ENCODE measurements at places on chromosomes 2 and 18.

DNA sequence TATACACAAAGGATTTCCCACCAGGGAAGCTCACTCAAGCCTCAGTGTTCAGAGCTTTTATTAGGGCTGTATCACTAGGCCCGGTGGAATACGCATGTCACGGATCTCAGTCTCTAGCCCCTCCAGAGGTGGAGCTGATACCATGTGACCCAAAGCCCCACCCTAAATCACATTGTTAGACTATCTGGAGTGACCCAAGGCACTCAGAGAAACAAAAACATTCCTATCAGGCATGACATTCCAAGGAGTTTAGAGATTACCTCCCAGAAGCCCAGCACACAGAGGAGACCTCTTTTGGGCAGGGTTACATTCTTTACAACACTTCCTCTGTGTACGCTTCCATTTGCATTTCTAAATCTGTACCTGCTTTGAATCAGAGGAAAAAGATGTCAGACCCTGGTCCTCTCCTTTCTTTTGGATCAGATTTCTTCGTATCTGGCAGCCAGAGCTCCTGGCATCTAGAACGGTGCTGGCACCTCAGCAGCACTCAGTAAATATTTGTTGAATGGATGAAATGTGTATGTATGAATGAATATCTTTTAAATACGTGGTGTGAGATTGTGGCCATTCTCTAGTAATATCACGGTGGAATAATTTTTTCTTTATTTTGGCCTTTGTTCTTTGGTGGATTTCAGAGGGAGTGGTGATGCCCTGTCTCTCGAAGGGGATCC is 37.7 kb upstream of the SMAD2 start:
- no peak for DNase-seq

DNA sequence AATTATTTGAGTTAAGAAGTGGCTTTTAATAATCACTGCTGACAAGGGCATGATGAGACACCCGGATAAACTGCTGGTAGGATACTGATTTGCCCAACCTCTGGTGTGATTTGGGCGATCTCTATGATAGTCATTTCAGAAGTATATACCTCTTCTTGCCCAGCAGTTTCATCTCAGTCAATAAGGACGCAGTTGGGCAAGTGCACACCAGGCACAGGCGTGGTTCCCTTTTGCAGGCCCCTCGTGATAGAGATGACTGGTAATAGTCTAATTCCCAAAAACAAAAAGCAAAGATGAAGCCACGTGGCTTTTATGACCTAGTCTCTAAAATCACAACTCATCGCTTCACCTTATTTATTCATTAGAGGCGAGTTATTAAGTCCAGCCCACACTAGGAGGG is 246.4 kb downstream of the PRKCE start:
- no peak for DNase-seq

DNA sequence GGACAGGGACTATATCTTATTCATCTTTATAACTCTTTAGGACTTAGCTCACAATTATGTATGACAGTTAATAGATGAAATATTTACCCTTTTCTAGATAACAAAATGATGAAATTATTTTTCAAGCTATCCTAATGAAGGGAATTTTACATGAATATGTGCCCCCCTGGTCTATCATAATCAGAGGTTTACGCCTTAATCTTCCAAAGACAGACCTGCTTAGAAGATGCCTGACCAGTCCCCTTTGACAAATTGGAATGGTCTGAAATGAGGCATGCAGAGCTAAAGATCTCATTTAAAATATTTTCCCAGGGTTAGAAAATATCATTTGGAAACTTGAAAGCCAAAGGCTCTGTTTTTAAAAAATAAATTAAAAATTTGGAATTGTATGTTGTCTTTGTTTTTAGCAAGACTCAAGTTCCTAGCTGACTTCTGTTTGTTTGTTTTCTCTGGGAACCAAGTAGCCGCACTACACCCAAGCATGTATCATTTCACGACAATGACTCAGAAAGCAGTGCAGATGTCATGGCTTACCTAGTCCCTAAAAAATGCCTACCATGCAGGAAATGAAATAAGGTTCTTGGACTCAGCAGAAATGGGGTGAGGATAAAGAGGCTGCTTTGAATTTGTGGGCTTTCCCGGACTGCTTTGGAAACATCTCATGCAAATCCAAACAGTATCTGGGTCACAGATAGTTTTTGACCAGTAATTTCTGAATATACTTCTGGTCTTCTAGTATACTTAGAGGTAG is 162.1 kb downstream of the ZEB2 start:
- DNase-seq = no peak

- no peak for DNase-seq
Observed at GRCh38 chr2:3001615-3002560, 375.7 kb downstream of the EIPR1 start.

GRCh38 chr2:185208261-185208660 is 530.3 kb upstream of the FSIP2 start:
- DNase-seq = no peak

DNA sequence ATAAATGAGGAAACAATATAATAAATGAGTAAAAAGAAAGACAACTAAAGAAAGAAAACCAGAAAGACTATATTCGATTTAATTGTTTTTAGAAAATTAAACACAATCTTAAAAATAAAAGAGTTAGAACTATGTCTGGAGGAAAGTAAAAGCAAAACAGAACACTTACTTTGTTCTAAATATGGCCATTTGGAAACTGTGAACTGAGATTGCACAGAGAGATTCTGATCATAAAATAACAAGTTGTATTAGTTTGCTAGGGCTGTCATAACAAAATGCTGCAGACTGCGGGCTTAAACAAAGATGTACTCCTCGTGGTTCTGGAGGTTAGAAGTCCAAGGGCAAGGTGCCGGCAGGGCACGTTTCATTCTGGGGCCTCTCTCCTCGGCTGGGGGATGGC is 128.1 kb upstream of the AQP4 start:
- no peak for DNase-seq

DNA sequence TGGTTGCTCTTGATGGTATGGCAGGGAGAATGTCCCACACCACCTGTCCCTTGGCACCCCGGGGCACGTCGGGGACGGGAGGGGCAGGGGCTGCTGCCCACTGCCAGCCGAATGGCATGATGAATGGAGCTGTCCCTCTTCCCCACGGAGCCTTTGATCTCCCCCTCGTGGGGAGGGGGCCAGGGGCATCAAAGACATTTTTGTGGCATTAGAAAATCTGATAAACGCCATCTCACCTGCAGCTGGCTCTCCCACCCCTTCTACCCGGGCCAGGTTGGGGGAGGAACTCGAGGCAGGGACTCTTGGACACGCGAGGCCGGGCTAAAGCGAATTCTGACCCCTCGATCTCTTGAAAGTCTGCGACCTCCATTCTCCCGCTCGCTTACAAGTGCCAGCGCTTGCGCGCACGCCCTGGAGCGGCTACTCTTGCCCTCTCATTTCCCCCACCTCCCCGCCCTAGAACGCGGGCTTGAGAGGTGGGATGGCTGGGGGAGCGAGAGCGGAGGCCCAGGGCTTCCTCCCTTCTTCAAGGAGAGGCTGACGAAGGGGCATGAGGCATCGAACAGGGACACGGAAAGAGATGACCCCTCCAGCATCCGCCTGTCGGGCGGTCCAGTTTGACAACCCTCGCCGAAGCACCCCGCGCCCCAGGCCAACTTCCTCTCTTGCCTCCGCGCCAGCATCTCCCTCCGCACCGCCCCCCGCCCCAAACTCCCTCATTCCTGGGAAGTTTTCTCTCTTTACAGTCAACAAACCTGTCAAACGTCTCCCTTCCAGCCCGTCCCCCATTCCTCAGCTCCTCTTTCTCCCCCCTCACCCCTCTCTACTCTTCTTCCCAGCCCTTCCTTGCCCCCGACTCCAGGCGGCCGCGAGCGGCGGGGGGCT is 692 bp upstream of the WNT6 start:
- DNase-seq = no peak

GRCh38 chr18:28963481-28963880 is 786.6 kb upstream of the CDH2 start:
- DNase-seq = no peak

DNA sequence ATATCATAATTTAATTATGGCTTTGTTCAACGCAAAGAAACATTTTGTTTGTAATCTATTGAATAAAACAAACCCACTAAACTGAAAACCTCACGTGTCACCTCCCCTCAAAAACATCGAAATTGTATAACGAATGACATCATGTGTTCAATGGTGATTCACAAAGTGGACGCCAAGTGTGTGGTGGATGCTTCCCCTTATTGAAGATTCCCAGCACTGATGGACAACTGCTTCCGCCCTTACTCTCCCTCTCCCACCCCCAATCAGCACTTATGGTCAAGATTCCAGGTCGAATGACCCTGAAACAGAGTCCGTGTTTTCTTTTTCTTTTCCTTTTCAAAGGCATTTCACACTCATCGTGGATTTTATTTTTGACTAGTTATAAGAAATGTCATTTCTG is 383.0 kb upstream of the SMIM21 start:
- DNase-seq = no peak

DNA sequence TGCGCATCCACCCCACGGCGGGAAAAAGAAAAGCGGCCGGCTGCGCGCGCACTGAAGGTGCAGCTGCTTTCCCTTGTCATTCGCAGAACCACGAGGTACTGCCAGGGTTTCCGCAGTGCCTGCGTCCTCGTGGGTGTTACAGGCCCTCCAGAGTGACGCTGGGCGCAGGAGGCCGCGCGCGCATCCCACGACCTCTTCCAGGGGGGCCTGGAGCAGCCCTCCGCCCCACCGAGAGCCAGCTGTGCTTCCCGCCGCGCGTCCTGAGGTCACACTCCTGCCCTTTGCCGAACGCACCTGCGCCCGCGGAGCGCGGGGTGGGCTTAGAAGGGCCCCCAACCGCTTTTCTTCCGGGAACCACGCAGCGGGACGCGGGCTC is 378 bp upstream of the IAH1 start:
- DNase-seq = peak; percentile 52

- DNase-seq = no peak
Observed at GRCh38 chr2:23568626-23569190, 183.7 kb downstream of the KLHL29 start.

- DNase-seq = no peak
Observed at GRCh38 chr2:158797963-158798700, 3.0 kb downstream of the DAPL1 start.

- no peak for DNase-seq
Observed at GRCh38 chr2:23809150-23809549, 117.8 kb downstream of the ATAD2B start.

DNA sequence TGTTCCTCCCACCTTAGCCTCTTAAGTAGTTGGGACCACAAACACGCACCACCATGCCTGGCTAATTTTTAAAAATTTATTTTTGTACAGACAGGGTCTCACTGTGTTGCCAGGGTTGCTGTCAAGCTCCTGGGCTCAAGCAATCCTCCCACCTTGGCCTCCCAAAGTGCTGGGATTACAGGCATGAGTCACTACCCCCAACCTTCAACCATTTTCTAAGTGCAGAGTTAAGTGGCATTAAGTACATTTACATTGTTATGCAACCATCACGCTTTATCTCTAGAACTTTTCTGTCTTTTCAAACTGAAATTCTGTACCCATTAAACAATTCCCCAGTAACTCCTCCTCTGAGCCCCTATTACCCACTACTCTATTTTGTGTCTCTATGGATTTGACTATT is 45.9 kb upstream of the AFF3 start:
- DNase-seq = no peak
